ENCODE measurements at places on chromosomes 11 and 22. TPM values are rescaled to one million over a fixed set of nuclear protein-coding genes. Genes with fewer than 3 reads are reported as not detected.

CREB3L1 gene
- 10.3 TPM for polyA plus RNA-seq

SLC43A3 gene
- polyA plus RNA-seq: 14.3 TPM

LSP1 gene
- 0.96 TPM for polyA plus RNA-seq

OR8H1 gene
- polyA plus RNA-seq: not detected

RTN4R gene
- 10.6 TPM for polyA plus RNA-seq

FOLR2 gene
- not detected for polyA plus RNA-seq

OR52I2 gene
- 0.03 TPM for polyA plus RNA-seq

SHISAL1 gene
- 0.64 TPM for polyA plus RNA-seq

OTOG gene
- 0.40 TPM for polyA plus RNA-seq

LGALS1 gene
- polyA plus RNA-seq: 72.6 TPM

Measured in GM23338 (cell line).